Activated CD4-positive, alpha-beta memory T cell treated with anti-CD3 and anti-CD28 coated beads, Interleukin-2, amount 10 ng/mL, durations not matched to agents 7 days and 5 days (primary cell): ENCODE measurements at places on chromosomes 16 and 17. TPM values are rescaled to one million over a fixed set of nuclear protein-coding genes. Genes with fewer than 3 reads are reported as not detected.

METTL22 gene
- total RNA-seq: 25.7 TPM

SPATA22 gene
- not detected for total RNA-seq

GAS2L2 gene
- not detected for total RNA-seq

SGCA gene
- total RNA-seq: 0.30 TPM

TBC1D3I gene
- 0.15 TPM for total RNA-seq

RNF222 gene
- total RNA-seq: 0.18 TPM

ORAI3 gene
- 33.6 TPM for total RNA-seq

ZSCAN10 gene
- 0.15 TPM for total RNA-seq

MARVELD3 gene
- 0.15 TPM for total RNA-seq

TP53TG3B gene
- total RNA-seq: not detected

SLX1B gene
- total RNA-seq: 80.3 TPM

GPR139 gene
- not detected for total RNA-seq

TTYH2 gene
- 23.8 TPM for total RNA-seq

SNX11 gene
- total RNA-seq: 22.6 TPM

HOXB6 gene
- total RNA-seq: 0.68 TPM

SMIM36 gene
- total RNA-seq: not detected

CENPV gene
- 9.4 TPM for total RNA-seq

NPW gene
- total RNA-seq: 0.48 TPM

MT1G gene
- total RNA-seq: 2.9 TPM

QPRT gene
- total RNA-seq: 9.3 TPM

SYNGR3 gene
- total RNA-seq: 12.3 TPM

SNAI3 gene
- 16.5 TPM for total RNA-seq

PSMB3 gene
- total RNA-seq: 241 TPM

B3GNT9 gene
- 14.6 TPM for total RNA-seq

KRTAP17-1 gene
- total RNA-seq: not detected

SLFN14 gene
- not detected for total RNA-seq

DNAH17 gene
- 0.08 TPM for total RNA-seq

ZACN gene
- total RNA-seq: 0.48 TPM

MGAT5B gene
- total RNA-seq: 0.08 TPM

DHRS7C gene
- not detected for total RNA-seq

FNDC8 gene
- total RNA-seq: not detected

MSRB1 gene
- 17.9 TPM for total RNA-seq

PRAC2 gene
- total RNA-seq: not detected

DLX3 gene
- not detected for total RNA-seq

HNF1B gene
- not detected for total RNA-seq

TBC1D3K gene
- total RNA-seq: not detected

RASL10B gene
- total RNA-seq: 0.33 TPM

CNTNAP1 gene
- 1.2 TPM for total RNA-seq

SCN4A gene
- 0.08 TPM for total RNA-seq

CRYM gene
- not detected for total RNA-seq

CA5A gene
- total RNA-seq: not detected

TIGD7 gene
- total RNA-seq: 7.6 TPM

TAC4 gene
- total RNA-seq: not detected

SETD1A gene
- total RNA-seq: 18.8 TPM

ENGASE gene
- total RNA-seq: 28.5 TPM

KRT24 gene
- total RNA-seq: not detected

FSCN2 gene
- 0.43 TPM for total RNA-seq

CA4 gene
- not detected for total RNA-seq

DDX28 gene
- 12.3 TPM for total RNA-seq

PRR15L gene
- not detected for total RNA-seq

COA3 gene
- total RNA-seq: 35.1 TPM

CD300E gene
- total RNA-seq: not detected

IFT20 gene
- 25.7 TPM for total RNA-seq

EMP2 gene
- not detected for total RNA-seq

CCDC154 gene
- 2.2 TPM for total RNA-seq

TLE7 gene
- not detected for total RNA-seq

ZCCHC14 gene
- total RNA-seq: 5.0 TPM
